Activated CD8-positive, alpha-beta memory T cell treated with anti-CD3 and anti-CD28 coated beads, Interleukin-2, amount 50 U/mL, for 48 hours (primary cell): ENCODE measurements at places on chromosomes 7 and 10.

GRCh38 chr7:46705386-46706255 is 784.5 kb upstream of the IGFBP3 start:
- no peak for DNase-seq

DNA sequence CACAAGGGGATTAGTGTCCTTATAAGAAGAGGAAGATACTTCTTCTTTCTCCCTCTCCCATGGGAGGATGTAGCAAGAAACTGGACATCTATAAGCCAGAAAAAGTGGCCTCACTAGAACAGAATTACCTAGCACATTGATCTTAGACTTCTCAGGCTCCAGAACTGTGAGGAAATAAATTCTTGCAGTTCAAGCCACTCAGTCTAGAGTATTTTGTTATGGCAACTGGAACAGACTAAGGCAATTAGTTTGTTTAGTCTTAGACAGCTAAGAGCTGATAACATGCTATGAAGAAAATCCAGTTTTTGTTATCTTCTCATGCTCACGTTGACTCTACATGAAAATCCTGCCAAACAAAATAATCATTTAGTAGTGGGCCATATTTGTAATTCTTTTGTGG is 627.6 kb upstream of the PHF14 start:
- no peak for DNase-seq

DNA sequence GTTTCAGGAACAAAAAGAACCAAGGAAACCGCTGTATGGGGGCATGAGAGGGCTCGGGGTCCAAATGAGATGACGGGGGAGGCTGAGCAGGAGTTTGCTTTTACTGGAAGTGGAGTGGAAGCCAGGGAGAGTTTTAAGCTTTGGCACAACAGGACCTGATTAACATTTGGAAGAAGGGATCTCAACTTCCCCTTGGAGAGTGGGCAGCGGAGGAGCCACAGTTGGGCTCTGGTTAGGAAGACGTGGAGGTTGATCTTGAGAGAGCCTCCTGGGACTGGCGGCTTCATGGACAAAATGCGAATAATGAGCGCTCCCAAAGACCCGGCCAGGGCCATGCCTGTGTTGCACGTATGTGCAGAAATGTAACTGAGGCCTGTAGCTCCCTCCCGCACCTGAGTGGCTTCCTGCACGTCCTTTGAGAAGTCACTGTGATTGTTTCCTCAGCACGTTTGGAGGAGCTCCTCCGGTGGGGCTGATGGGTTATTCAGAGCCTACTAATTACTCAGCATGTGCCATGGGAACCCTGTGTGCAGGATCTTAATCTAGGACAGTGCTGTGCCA is 595.3 kb upstream of the MGMT start:
- no peak for DNase-seq

DNA sequence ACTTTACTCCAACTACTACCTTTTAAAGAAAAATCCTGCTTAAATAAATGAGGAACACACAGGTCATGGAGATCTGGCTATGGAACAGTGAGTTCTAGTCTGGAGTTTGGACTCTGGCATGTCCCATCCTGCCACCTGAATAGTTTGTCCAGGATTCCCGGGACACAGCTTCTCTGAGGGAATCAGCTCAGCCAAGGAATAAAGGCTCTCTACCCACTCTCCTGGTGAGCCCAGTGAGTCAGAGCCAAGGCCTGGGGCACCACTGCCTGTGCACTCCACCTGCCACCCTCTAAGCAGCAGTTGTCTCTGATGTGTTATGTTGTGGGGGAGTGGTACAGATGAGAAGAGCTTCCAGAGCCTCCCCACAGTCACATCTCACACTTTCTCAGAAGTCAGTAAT is 113.5 kb downstream of the HTR5A start:
- no peak for DNase-seq

DNA sequence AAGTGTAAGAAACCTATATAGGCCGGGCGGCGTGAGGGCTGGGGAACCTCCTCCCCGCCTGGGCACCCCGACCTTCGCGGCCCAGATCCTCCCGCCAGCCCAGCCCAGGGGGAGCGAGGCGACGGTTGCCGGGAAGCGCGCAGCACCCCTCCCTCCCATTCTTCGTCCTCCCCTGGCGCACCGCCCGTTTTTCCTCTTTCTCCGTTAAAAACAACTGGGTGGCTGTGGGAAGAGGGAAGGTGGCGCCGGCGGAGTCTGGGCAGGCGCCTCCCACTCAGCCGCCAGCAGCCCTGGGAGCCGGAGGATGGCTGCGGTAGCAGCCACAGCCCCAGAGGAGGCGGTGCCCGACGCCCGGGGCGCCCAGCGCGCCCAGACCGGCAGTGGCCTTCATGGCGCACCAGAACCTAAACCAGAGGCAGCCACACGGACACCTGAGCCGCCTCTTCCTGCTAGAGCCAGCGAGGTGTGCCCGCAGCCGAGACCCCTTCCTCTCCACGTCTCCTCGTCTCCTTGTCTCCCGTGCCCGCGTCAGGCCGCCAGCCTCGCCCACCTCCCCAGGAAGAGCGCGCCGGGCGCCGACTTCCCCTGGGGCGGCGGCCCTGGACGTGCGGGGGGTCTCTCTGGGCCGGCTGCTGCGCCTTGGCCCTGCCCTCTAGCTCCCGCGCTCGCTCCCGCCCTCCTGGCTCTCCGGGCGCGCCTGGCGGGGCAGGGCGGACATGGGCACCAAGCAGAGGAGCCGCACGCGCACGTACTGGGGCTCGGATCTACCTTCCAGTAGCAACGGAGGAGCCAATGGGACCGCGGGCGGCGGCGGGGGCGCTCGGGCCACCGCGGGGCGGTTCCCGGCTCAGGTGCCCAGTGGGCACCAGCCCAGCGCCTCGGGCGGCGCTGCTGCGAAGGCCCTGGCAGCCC is 32.8 kb upstream of the SFTPD start:
- DNase-seq = peak; percentile 69

DNA sequence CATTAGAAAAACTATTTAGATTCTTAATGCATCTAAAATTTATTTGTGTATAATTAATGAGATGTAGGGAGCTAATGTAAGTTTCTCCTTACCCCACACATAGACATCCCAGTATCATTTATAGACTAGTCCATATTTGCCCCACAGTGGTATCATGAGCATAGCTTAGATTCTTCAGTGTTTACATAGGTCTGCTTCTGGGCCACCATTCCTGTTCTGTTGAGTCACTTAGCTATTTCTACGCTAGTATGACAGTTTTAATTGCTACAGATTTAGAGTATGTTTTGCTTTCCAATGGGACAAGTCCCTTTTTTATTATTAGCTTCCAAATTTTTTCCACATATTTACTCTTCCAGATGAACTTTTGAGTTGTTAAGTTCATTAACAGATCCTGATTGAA is 69.4 kb downstream of the MCMBP start:
- no peak for DNase-seq

DNA sequence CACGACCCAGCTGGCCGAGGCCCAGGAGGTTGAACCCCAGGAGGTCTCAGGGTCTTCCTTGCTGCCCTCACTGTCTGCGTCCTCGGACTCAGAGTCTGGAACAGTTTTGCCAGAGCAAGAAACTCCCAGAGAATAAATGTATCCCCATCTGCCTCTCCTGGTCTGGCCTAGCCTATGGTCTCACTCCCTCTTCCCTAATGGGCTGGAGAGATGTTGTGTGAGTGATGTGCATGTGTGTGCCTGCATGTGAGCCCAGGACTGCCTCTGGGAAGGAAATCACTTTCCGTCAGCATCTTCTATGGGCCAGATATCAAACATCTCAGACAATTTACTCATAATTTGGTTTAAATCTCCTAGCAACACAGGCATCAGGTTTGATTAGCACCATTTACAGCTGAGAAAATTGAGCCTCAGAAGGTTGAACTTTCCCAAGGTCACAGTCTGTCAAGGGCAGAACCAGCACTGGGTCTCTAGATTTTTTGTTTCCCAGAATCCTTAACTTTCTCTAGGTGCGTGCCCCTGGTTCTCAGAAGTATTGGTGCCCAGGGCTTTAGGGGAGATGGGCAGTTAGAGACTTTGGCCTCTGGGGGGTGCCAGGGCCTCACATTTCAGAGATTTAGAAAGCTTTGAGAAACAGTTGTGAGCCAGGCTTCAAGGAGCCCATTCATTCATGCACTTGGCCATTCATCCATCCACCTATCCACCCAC is 4.9 kb downstream of the TMEM270 start:
- no peak for DNase-seq

GRCh38 chr7:131109011-131109758 is 218.5 kb upstream of the MKLN1 start:
- DNase-seq = no peak

DNA sequence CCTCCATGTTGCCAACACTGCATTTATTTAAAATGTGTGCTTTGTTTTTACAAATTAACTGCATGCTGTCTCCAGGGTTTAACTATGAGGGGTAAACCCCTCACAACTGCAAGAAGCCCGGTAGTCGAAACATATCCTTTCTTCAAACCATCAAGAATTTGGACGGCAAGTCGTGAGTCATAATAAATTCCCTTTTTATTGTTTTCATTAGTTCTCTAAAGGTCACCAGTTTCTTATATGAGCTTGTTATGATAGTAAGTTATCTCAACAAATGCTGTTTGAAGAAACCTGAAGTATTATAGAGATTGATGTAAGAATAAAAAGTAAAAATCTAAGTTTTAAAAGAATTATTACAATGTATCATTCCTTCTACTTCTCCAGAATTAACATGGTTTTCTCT is 12.2 kb upstream of the FIGNL1 start:
- DNase-seq = no peak

DNA sequence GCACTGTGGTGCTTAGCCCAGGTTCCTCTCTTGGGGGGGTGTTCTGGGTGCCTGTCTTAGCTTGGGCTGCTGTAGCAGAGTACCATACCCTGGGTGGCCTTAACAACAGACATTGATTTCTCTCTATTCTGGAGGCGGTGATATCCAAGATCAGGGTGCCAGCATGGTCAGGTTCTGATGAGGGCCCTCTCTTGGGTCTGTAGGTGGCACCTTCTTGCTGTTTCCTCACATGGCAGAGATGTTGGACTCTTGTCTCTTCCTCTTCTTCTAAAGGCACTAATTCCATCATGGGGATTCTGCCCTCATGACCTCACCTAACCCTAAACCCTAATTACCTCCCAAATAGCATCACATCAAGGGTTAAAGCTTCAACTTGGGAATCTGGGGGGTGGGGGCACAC is 19.9 kb upstream of the CRHR2 start:
- no peak for DNase-seq

DNA sequence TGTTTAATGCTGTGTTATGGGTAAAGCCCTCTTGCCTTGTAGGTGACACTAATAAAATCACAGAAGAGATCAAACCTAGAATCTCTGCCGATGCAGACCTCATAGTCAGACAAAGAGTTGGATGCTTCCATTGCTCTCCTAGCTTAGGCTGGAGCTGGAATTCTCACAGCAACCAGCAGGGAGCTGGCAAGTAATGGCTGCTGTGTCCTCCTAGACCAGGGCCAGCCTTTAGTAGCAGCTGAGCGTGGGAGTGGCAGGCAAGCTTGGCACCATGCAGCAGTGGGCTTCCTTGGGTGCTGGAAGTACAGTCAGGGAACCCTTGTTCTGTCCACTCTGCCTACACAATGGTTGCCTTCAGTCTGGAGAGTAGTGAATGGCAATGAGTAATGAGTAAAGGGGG is 598.3 kb upstream of the GALNT17 start:
- no peak for DNase-seq

DNA sequence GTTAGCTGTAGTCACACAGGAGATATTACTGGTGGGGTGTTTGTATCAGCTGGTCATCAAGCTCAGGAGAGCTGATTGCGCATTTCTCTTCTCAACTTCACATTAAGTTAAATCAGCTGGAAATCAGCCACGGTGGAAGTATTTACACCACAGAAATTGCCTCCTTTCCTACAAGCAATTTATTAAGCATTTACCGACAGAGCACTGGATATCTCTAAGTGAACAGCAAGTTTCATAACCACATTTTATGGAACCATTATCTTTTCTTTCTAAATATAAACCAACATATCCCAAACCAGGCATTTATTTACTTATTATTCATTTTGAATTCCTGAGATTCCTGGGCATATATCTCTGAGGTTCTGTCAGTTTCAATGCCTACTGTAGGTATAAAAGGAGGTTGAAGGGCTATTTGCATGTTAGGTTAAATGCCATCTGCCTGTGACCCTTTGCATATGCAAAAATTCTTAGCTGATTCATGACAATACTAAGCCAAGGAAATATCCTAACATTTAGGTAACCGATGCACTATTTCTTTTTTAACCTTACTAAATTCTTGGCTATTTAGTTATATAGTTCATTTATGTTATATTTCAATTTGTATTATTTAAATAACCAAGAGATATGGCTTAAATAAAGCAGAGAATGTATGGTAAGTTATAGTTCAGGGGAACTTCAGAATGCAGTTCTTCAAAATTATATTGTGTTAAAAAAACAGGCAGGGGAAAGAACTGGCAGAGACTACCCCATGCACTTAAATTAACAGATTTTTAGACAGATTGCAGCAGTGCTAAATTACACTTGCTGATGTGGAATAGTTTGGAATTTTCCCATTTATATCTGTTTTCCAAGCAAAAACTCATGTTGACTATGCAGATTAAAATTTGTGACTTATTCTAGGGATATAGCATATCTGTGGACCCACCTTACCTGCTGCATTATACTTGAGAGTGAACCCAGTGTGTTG is 56.8 kb downstream of the DYNC1I1 start:
- no peak for DNase-seq

GRCh38 chr10:85936161-85936560 is 430.4 kb downstream of the GRID1 start:
- DNase-seq = no peak

GRCh38 chr7:111229181-111229740 is 138.3 kb downstream of the LRRN3 start:
- DNase-seq = no peak

- DNase-seq = no peak
These were observed 128.2 kb downstream of the FGFR2 start for GRCh38 chr10:121469797-121470606.
